ENCODE measurements at places on chromosomes 12 and 14.

GRCh38 chr12:51009056-51009440 lies 17.1 kb downstream of the SLC11A2 start:
- DNase-seq = no peak

GRCh38 chr12:25759752-25760151 lies 198.7 kb upstream of the RASSF8 start:
- DNase-seq = no peak

GRCh38 chr12:46360908-46361666 lies 11.5 kb downstream of the SLC38A2 start:
- DNase-seq = no peak

GRCh38 chr14:53168786-53169185 lies 15.7 kb upstream of the DDHD1 start:
- no peak for DNase-seq

DNA sequence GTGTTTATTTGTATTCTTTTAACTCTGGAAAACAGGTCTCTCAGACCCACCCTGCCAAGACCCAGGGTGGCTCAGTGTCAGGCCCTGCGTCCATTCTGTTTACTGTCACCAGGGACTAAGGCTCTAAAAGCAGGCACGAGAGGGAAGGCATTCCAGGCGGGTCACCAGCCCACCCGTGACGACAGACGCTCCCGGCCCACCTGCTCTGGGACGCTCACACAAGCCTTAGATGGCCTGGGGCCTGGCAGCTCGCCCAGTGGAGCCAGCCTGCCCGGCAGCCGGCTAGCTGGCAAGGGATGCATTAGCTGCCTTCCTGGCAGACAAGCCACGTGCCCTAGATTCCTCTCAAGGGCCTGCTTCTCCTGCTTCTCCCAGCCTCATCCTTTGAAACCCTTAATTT lies 9.2 kb upstream of the NUAK1 start:
- no peak for DNase-seq

- no peak for DNase-seq
Measured at GRCh38 chr12:91361864-91362263, 179.2 kb upstream of the DCN start.

DNA sequence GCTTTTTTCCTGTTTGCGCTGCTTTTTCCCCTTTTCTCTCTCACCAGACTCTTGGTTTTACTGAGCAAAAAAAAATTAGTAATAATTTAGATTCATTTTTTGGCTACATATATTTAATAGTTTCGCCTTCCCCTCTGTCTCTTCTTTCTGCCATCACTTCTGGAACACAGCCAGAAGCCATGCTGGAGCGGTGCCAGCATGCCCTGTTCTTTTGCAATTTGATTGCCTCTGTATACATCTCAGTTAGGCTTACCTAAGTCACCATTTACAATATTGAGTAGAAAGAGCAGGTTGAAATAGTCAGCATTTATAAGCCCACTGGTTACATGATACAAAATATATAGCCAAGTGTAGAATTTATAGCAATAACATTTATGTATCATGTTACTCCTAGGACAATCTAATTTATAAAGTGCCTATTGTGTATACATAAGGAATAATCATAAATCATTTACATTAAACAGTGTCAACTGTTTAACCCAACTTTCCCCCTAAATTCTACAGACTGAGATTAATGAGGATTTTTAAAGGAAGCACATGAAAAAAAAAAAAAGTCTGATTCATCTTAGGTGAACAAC lies 413.8 kb upstream of the SOX5 start:
- DNase-seq = no peak

GRCh38 chr14:97416550-97416949 lies 619.4 kb downstream of the VRK1 start:
- no peak for DNase-seq

DNA sequence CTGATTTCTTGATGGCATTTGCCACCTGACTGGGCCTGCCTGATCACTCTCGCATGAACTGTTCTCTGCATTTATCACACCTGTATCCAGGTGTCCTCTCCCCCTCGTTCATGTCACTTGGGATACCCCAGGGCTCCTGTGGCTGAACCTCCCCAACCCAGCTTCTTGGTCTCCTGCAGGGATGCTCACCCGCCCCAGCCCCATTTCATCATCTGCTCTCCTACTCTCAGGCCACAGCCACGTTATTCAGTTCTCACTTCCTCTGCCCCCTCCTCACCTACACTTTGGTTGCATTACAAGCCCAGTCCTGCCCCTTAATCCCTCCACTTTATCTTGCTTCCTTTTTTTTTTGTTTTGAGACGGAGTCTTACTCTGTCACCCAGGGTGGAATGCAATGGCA lies 35.5 kb downstream of the TMBIM6 start:
- no peak for DNase-seq

GRCh38 chr12:72250346-72250745 lies 21.8 kb upstream of the TRHDE start:
- DNase-seq = no peak

DNA sequence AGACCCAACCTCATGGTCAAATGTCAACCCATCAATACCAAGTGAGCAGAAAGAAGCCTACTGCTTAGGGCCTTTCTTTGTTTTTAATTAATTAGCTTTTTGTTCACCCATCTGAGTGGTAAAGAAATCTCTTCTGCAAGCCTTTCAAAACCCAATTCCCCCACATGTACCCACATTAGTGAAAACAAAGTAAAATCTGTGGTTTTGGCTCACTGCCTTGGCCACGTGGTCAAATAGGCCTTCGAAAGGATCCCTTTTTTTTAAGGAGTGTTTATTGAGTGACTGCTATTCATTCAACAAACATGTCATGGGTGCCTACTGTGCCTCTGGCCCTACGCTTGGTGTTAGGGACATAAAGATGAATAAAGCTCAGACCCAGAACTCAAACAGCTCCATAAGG lies 160.1 kb downstream of the NUAK1 start:
- no peak for DNase-seq

- no peak for DNase-seq
Measured at GRCh38 chr12:46579474-46579873, 206.9 kb upstream of the SLC38A2 start.

Data from pulmonary artery endothelial cell (primary cell).